ENCODE measurements at places on chromosomes 6 and 20.

- no peak for DNase-seq
These were observed 17.8 kb downstream of the LRP11 start for GRCh38 chr6:149846321-149846720.

DNA sequence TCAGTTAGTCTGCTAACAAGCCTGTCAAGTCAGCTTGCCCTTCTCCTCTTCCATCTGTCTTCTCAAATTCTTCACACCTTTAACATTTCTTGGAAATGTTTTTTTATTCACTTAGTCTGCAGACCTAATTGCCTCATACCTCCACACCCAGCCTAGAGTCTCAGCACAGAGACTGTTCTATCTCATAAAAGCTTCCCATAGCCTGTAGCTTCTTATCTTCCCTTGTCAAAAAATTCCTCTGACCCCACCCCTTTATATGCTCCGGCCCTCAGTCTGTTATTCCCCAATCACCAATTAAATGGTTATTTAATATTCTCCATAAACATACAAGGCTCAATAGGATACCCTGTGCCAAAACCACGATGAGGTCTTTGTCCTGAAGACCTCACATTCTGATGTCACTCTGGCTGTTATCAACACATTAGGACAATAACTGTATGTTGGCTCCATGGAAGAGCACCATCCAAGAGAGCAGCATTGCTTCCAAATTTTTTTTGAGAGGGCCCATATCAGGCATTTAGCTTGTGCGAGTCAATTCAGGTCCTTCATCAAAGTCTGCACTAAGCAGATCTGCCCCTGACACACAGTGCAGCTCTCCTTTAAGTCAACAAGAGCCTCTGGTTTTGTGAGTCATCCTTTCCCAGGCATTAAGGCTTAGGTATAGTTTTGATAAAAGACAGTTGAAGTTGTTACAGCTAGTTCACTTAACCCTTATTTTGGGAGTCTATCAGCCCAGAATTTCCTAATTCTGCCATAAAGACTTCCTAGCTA is 83.2 kb upstream of the TBX18 start:
- no peak for DNase-seq

DNA sequence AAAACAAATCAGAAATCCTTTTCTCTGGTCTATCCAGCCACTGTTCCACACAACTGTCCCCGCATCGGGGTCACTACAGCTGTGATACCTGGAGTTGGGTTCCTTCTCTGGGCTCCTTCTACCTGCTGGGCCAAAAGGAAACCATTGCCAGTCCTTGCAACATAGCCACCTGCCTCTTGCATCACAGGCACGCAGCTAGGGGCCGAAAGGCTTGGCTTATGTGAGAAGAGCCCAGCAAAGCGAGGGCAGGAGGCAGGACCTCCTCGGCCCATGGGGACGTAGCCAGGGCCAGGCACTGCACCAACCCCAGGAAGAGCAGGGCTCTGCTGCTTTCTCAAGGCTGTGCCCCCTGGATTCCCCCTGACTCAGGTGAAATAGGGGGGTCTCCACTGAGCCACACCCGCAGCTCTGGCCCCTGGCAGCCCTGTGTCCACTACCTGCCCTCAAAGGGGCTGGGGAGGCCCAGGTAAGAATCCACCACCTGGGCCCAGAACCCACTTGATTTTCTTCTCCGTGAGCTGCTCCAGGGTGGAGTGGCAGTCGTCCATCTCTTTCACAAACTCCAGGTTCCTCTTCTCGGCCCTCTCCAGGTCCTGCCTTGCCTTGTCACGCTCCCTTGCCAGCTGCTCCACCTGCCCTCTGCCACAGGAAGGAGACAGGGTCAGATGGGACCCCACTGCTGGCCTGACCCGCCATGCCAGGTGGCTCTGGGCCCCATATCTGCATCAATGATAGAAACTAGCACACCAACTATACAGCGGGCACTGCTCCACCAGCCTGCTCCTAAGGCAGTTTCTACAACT is 88.9 kb downstream of the GINS1 start:
- DNase-seq = no peak

DNA sequence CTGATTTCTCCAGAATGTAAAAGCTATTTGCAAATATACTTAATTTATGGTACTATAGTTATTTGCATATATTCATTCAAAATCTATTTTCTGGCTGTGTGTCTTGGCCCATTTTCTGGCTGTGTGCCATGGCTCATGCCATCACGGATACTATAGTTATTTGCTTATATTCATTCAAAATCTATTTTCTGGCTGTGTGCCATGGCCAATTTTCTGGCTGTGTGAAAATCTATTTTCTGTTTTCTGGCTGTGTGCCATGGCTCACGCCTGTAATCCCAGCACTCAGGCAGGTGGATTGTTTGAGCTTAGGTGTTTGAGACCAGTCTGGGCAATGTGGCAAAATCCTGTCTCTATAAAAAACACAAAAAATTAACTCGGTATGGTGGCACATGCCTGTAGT is 28.9 kb upstream of the RIPK1 start:
- no peak for DNase-seq

GRCh38 chr20:15265581-15266309 is 928.3 kb upstream of the FLRT3 start:
- no peak for DNase-seq

GRCh38 chr6:169073311-169073710 is 180.3 kb downstream of the THBS2 start:
- no peak for DNase-seq

- DNase-seq = no peak
These were observed 248.8 kb upstream of the AFDN start for GRCh38 chr6:167577891-167578361.

DNA sequence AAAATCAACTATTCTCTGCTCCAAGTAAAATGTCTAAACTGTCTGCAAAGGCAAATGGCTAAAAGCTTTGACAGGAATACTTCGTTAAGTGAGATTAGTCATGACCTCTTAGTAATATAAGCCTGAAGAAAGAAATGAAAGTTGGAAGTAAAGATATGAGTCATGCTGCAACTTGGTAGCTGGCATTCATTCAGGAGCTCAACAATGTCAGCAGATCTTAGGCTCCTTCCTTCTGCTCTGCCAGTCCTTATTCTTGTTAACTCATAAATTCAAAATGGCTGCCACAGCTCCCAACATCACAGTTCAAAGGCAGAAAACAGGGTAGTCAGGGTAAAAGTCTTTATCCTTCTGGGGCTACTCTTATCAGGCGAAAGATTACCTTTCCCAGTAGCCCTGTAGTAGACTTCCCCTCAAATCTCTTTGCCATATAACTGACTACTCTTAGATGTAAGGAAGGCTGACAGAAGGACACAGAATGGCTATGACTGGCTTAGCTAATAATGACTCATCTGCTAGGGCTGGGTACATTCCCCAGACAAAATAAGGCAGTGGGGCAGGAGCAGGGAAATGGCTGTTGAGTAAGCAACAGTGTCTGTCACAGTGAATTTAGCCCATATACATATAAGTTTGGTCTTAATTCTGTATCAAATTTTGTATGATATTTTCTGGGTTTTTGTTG is 24.4 kb upstream of the C6orf62 start:
- DNase-seq = peak; percentile 18

DNA sequence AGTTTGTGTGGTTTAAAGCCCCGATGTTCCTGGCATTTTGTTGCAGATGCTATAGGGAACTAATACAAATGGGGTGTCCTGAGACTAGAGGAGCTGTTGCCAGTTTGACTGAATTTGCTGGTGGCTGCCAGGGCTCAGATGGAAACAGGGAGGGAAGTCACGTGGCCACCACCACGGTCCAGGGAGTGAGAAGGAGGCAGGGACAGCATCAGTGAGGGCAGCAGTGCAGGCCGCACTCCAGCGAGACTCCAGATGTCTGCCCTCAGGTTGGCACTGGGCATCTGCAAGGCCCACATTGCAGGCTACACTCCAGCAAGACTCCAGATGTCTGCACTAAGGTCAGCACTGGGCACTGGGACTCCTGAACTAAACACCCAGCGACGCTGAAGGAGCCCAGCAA is 86.2 kb downstream of the RAMACL start:
- no peak for DNase-seq

- DNase-seq = no peak
These were observed 63.1 kb upstream of the PHACTR1 start for GRCh38 chr6:12653486-12653885.

DNA sequence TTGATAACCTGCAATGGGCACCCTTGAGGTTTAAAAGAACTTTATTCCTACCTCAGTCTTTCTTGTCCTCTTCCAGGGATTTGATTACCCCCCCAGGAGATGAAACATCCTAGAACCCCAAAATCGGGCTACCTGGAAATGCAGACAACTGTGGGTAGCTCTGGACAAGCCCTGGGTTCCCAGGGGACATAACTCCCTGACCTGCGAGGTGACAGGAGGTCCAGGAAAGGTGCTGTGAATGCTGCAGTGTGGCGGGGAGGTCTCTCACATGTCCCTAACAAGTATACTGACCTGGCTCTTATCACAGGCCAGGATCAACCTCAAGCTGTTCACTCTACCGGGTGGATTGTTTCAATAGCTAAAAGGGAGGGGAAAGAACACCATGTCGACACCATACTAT is 11.6 kb downstream of the JAG1 start:
- DNase-seq = no peak

DNA sequence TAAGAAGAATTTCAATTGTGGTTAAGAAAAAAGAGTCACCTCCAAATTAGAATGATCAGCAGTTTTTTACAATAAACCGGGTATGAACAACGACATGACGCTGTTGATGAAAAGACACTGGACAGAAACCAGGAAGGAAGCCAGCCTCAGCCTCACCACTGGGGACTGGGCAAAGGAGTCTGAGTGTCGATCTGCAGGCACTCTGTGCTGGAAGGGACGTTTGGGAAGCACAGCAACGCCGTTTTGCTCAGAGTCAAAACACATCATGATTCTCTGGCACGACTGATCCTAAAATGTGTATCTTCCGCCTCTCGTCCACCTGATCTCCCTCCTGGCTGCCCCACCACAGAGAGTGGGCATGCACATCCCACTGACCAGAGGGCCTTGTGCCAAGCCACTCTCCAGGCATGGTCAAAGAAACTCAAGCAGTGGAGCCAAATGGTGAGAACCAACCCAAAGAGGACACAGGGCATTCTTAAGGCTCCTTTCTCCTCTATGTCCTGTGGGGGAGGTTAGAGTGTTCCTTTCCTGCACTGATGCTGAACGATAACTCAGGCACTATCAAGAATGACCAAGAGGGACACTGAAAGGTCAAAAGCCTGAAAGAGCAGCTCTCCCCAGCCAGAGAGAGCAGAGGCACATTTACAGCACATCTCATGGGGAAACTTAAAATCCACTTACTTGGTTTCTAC is 68.8 kb downstream of the AGPAT4 start:
- DNase-seq = no peak

- no peak for DNase-seq
These were observed 597.0 kb downstream of the HTR1B start for GRCh38 chr6:76866091-76866915.

DNA sequence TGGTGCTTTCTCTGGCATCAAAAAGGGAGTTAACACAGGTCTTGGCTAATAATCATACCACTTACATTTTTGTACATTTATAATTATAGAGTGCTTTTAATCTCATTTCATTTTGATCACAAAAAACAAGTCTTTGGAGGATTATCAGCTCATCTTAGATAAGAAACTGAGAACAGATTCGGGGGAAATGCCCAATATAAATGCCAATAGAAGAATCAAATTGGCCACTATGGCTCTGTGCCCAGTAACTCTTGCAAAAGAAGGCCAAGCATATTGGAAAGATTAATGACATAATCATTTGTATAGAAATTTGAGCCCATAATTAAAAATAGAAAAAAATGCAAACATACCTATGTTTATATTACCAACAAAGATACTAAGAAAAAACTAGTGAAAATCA is 42.5 kb downstream of the IPCEF1 start:
- DNase-seq = no peak

- no peak for DNase-seq
These were observed 207.0 kb upstream of the TCF21 start for GRCh38 chr6:133681891-133682290.

GRCh38 chr6:79869600-79870084 is 77.7 kb downstream of the ELOVL4 start:
- DNase-seq = peak; percentile 65

- DNase-seq = no peak
These were observed 69.1 kb downstream of the FIG4 start for GRCh38 chr6:109760208-109760607.

Measured in GM12892 (cell line).